ENCODE measurements at places on chromosomes 16 and 17.

GRCh38 chr16:50136399-50136798, 16.7 kb upstream of the TENT4B start:
- no peak for DNase-seq

DNA sequence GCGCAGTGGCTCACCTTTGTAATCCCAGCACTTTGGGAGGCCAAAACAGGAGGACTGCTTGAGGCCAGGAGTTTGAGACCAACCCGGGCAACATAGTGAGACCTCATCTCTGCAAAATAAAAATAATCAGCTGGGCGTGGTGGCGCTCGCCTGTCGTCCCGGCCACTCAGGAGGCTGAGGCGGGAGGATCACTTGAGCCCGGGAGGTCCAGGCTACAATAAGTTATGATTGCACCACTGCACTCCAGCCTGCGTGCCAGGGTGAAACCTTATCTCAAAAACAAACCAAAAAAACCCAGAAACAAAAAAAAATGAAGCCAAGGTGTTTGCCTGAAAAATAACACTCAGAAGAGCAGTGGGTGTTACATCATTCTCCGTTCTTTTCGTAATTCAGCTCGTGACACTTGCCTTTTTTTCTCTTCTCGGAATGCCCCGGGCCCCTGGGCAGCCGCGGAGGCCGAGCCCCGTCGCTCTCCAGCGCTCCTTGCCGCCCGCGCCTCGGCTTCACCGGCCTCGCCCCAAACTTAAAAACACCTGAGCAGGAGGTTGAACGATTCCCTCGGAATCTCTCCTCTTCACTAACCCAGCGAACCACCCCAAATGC, 17.0 kb downstream of the PRCD start:
- no peak for DNase-seq

- DNase-seq = peak; percentile 35
These were observed 313.3 kb upstream of the XYLT1 start for GRCh38 chr16:17784073-17784472.

GRCh38 chr16:4416200-4417032, at the start of gene CORO7:
TSS of gene CORO7 (minus strand) at chr16:4416596. CDS start at chr16:4416518, 78 bp downstream.
- DNase-seq = peak; percentile 92

- DNase-seq = no peak
These were observed 1.6 kb upstream of the IRX3 start for GRCh38 chr16:54288030-54288834.

DNA sequence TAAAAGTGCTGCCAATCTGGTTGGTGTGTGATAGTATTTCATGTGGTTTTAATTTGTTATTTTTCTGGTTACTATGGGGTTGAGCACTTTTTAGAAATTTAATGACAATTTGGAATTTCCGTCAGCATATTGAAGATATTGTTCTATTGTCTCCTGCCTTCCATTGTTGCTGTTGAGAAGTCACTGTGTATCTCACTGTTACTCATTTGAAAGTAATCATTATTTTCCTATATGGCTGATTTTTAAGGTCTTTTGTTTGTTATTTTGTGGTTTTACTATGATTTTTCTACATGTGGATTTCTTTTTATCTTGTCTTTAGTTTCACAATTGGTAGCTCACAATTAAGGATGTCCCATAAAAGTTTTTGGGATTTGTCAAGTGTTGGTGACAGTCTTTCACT, 8.2 kb downstream of the KRT26 start:
- DNase-seq = no peak

- DNase-seq = no peak
These were observed 129.7 kb downstream of the KCNJ2 start for GRCh38 chr17:70298929-70299531.

GRCh38 chr17:34357398-34357797, 1.1 kb downstream of the CCL13 start:
- DNase-seq = no peak

- DNase-seq = no peak
These were observed at the start of gene CLEC3A for GRCh38 chr16:78022347-78023060. TSS of gene CLEC3A (plus strand) at chr16:78022548. CDS start at chr16:78022627, 79 bp downstream.

- no peak for DNase-seq
These were observed 33.5 kb upstream of the EMP2 start for GRCh38 chr16:10613785-10614485.

- no peak for DNase-seq
These were observed 32.7 kb downstream of the CMC2 start for GRCh38 chr16:80973991-80974390.

- DNase-seq = no peak
These were observed 439.3 kb upstream of the GOT2 start for GRCh38 chr16:59173408-59173831.

GRCh38 chr17:68060336-68060735, 24.8 kb downstream of the KPNA2 start:
- no peak for DNase-seq

GRCh38 chr17:82300707-82301270, 16.6 kb downstream of the CD7 start:
- DNase-seq = peak; percentile 72

DNA sequence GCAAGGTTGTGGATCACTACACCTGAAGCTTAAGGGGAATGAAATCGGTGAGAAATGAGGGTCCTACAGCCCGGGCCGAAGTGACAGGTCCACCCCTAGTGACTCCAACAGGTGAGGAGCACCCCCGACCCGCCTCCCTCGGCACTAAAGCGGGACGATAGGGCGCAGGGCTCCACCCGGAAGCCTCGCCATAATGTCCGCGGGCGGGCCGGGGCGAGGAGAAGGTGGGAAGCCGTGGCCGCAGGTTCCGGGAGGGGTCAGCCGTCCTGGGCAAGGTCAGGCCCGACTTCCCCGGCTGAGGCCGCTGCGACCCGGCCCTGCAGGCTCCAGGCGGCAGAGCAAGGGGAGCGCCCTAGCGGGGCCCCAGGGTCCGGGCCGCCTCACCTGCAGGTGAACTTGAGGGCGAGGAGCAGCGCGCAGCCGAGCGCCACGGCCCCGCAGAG, 543 bp downstream of the TXNDC11 start:
- DNase-seq = no peak

- no peak for DNase-seq
These were observed 36.2 kb upstream of the MEOX1 start for GRCh38 chr17:43697937-43698336.

- no peak for DNase-seq
These were observed 376.1 kb upstream of the ERCC4 start for GRCh38 chr16:13543850-13544249.

DNA sequence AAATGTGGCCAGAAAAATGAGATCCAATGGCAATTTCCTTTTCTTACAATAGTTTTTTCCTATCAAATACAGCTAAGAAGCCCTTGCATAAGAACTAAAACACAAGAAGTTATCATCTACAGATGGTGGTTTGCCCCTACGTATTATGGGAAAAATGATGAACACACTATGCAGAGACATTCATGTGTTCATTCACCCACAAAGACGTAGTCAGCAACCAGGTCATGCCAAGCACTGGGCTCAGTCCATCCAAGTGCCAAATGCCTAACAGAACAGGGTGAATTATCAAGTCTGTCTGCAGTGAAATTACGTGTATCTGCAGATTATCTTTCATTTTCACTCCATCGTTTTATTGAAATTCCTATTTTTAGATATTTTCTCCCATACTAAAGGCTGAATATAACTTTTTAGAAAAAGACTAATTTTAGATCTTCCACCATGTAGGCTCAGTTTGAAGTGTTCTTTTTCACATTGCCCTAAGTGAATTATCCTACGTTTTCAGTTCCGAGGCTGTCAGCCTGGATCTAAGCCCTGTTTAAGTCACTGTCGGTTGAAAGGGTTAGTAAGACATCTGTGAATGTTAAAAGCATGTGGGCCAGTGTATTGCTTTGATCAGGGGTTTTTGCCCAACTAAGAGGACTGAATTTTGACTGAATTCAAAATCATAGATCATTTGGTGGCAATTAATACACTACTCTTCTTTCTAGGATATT, 78.1 kb upstream of the DHX40 start:
- no peak for DNase-seq

- no peak for DNase-seq
These were observed 117.2 kb upstream of the METRNL start for GRCh38 chr17:82962163-82962720.

GRCh38 chr16:427250-427649, 1.8 kb downstream of the RAB11FIP3 start:
- DNase-seq = no peak

GRCh38 chr17:8791910-8792270, 7.3 kb downstream of the MFSD6L start:
- DNase-seq = no peak

GRCh38 chr16:85052536-85052935, 24.9 kb downstream of the KIAA0513 start:
- no peak for DNase-seq

- no peak for DNase-seq
These were observed 219.1 kb downstream of the STX8 start for GRCh38 chr17:9356488-9356911.

- peak; percentile 69 for DNase-seq
These were observed 154.4 kb downstream of the FOXL1 start for GRCh38 chr16:86732621-86733295.

DNA sequence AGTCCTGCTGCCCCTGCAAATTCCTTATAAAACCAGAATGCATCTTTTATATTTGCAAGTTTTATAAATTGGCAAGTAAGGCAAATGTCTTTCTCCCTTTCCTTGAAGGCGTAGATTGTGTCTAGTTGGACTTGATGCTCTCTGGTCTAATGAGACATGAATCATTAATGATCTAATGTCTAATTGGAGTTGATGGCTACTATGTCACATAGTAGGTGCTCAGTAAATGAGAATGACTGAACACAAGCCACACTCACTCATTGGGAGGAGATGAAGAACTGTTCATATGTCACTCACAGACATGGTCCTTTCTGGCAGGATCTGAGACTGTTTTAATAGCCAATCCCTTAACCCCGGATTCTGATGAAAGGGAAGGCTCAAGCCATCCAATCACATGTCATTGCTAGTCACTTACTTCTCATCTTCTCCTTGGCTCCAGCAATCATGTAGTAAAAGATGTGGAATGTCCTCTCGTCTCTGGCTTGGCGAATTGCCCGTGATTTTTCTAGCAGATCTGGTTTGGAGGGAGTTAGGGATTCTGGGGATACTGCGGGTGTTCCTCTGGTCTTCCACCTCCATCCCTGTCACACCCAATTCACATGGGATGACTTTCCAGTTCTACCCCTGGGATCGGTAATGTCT, 81.0 kb downstream of the MYH11 start:
- no peak for DNase-seq

DNA sequence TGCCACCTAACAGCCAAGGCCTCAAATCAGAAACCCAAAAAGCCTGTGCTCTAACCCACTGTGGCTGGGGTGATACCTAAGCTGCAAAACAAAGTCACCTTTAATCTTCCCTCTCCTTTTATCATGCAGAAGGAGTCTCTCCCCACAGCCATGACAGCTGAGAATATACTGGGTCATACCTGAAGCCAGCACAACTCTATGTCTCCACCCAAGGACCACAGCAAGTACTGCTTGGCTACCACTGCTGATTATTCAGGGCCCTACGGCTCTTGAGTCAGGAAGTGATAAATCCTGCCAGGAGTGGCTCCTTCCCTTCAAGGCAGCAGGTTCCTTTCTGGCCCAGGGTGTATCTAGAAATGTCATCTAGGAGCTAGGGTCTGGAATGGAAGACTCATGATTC, 151.5 kb upstream of the TOM1L1 start:
- peak; percentile 10 for DNase-seq

DNA sequence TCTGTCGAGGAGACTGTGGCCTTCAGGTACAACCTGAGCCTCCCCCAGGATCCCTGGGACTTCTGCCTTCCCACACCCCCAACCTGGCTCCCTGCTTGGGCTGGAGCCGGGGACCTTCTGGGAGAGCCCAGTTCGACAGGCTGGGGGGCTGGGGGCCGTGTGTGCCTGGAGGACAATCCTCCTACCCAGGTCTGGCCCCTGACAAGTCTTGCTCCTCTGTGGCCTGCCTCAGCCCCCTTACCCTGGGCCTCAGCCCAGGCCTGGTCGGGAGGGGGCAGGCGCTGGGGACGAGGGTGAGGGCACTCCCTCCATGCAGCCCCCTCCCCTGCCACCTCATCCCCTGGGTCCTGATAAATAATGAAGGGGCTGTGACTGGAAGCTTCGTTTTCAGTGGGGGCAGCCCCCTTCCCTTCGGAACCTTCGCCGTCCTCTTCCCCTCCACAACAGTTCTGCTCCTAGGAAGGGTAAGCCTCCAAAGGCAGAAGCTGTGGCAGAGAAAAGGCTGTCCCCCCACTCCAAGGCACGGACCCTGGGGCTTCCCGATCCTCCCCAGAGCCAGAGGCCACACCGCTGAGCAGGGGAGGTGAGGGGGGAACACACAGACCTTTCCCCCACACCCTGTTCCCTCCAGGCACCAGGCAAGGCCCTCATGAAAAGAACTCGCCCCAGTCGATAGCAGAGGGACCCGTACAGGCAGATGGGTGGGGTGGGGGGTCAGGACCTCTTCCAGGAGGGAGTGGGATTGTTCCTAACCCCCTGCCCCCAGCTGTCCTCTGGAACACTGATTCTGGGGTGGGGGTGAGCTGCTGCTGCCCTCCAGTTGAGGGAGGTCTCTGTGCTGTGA, 5.0 kb upstream of the BAHCC1 start:
- no peak for DNase-seq

- no peak for DNase-seq
These were observed 45.5 kb downstream of the TBC1D16 start for GRCh38 chr17:79990051-79990592.

Measured in WTC11 (cell line).